ENCODE measurements at places on chromosomes 6 and 20. TPM values are rescaled to one million over a fixed set of nuclear protein-coding genes. Genes with fewer than 3 reads are reported as not detected.

GRCh38 chr6:23184351-23184750, 615.0 kb downstream of the HDGFL1 start:
- no peaks in the 10 kb centered on the region for H3K4me1 ChIP-seq
- no peaks in the 10 kb centered on the region for H3K27me3 ChIP-seq
- H3K4me3 ChIP-seq = no peak overlapping the region
- no peaks in the 10 kb centered on the region for H3K36me3 ChIP-seq
- no peak for DNase-seq
- no peak overlapping the region for H3K27ac ChIP-seq

- peak overlapping the region; percentile 100 for H3K27ac ChIP-seq
- H3K36me3 ChIP-seq = peaks cover 3% of the 10 kb centered on the region
- DNase-seq = peak; percentile 88
These were observed 537 bp downstream of the PPIL4 start for GRCh38 chr6:149545258-149545753.

DNA sequence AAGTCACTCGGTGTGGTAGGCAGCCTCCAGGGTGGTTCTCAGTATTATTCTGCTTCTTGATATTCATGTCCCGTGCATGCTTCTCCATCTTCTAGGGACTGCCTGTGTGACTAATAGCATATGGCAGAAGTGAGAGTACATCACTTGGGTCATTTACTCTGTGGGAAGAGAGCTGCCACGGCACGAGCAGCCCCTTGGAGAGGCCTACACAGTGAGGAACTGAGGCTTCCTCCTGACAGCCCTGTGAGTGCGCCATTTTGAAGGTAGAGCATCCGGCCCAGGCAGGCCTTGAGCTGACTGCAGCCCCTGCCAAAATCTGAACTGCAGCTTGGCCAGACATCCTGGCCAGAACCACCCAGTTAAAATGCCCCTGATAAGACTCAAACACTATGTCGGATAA, 17.3 kb upstream of the MCUR1 start:
- H3K4me3 ChIP-seq = no peak overlapping the region
- no peaks in the 10 kb centered on the region for H3K27me3 ChIP-seq
- H3K4me1 ChIP-seq = no peaks in the 10 kb centered on the region
- no peak overlapping the region for H3K27ac ChIP-seq
- DNase-seq = no peak

DNA sequence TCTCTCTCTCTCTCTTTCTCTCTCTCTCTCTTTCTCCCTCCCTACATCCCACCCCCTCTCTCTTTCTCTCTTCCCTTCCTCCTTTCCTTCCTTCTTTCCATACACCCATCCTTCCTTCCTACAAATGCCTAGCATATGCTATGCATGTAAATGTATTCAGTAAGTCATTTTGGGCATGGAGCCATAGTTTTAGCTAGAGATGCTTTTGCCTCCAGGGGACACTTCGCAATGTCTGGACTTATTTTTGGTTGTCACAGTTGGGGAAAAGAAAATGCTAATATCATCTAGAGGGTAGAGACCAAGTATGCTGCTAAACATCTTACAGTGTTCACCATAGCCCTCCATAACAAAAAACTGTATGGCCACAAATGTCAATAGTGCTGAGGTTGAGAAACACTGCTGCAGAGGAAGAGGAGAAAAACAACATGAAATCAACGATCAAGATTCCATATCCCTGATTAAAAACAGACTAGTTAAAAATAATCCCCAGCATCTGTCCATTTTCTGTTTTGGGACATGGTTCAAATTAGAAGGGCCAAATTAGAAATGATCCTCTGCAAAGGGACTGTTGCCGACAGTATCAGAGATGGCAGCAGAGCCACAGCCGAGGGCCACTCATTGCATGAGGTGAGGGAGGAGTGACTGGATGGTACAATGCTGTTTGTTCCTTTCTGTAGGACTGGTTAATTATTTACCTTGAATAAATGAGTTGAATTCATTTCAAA, 152.7 kb downstream of the SH3BGRL2 start:
- no peaks in the 10 kb centered on the region for H3K27me3 ChIP-seq
- no peak for DNase-seq
- H3K4me1 ChIP-seq = no peaks in the 10 kb centered on the region
- no peaks in the 10 kb centered on the region for H3K36me3 ChIP-seq

The AIF1 gene
- total RNA-seq = 5.2 TPM

The MAN1A1 gene
- total RNA-seq = 12.3 TPM

The JAG1 gene
- 0.29 TPM for total RNA-seq

The LBP gene
- not detected for total RNA-seq

The SYCP2L gene
- total RNA-seq = not detected

The GNMT gene
- total RNA-seq = 1.1 TPM

The STMND1 gene
- not detected for total RNA-seq

The RIPOR3 gene
- total RNA-seq = not detected

Measured in CD4-positive, alpha-beta memory T cell (primary cell).